ENCODE measurements at places on chromosomes 11 and 22.

DNA sequence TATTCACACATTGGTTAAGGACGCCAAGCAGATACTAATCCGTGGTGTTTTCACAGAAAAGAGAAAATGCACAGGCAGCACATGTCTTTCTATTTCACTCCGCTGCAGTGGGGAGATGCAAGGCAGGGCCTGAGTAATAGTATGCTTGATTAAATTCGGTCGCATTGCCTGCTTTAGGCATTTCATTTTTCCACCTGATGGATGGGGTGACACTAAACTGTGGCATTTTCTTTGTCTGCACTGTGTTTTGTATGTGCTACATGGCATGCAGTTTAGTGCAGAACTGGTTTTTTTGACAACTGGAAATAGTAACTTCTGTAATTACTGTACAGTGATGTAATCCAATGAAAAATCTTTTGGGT, 94.9 kb downstream of the SLC17A6 start:
- no peak for DNase-seq

- no peak for DNase-seq
Measured at GRCh38 chr22:25002241-25002985, 49.9 kb downstream of the KIAA1671 start.

- peak; percentile 66 for DNase-seq
Measured at GRCh38 chr22:44659140-44659539, 42.9 kb upstream of the PRR5 start.

DNA sequence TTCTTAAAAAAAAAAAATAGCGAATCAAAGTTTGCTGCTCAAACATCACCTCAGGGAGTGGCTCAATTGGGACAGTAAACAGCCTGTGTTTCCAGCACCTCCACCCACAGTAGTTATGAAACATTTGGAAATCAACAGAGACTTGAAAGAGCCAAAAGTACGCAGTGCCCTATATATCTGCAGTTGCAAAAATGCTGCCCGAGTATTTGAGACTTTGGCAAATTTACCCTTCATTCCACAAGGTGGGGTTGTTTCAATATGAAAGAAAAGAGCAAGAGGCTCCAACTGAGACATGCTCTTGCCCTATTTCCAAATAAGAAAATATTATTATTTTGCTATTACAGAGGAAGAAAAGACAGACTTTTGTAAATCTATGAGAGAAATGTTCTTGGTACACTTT, 851.1 kb upstream of the RAG2 start:
- DNase-seq, result no peak

DNA sequence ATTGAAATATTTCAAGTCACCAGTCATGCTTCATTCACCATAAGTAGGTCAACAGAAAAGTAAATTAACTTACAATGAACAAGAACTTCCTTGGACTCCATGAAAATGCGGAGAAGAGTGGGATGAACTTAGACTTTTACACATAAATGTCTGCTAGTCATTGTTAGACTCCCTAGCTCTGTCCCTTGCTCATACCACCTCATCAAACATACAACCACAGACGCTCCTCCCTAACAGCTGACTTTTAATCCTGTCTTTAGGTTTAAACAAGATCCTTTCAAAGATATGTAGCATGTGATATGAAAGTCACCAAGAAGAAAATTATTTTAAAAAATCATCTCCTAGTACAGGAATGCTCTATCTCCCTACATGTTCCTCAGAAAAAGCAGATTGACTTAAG, 248.1 kb downstream of the DLG2 start:
- DNase-seq, result no peak

- DNase-seq, result no peak
Measured at GRCh38 chr11:64232967-64233315, 1.4 kb upstream of the VEGFB start.

- peak; percentile 84 for DNase-seq
Measured at GRCh38 chr11:107018902-107019493, 722 bp upstream of the GUCY1A2 start.
